ENCODE measurements at places on chromosomes 2 and 18.

DNA sequence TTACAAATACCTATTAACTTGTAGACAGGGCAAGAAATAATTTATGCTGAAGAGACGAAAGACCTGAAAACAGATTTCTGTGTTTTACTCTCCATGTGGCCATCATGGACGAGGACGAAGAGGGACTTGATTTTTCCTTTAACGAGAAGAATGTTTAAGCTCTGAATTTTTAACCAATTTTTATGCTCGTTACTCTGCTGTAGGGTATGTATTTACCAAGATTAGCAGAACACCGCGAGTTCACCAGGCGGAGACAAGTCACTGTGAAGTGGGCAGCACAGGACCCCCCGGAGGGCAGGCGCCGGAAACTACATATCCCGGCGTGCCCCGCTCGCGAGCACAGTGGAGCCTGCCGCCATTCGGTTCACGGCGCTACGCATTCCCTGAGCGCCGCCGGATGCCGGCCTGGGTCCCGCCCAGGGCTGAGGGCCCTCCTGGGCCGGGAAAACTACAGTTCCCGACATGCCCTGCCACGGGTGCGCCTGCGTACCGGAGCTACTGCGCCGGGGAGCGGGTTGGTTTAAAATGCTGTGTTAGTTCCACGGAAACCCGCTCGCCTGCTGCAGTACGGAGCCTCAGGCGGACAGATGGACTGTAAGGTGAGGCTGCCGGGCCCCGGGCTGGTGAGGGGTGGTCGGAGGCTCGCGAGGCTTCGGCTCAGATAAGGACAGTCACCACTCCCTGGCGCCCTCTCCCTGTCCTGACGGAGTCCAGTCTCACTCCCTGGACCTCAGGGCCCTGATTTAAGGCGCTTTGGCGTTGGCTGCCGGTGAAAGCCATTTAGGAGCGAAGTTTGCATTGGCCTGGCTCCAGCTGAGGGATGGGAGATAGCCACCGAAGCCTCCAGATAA lies at the start of gene CCDC150:
CCDC150 (plus strand) TSS at position 536 of the 851 bp plus-strand sequence; CDS start at position 588, 52 bp downstream.
- peaks cover 13% of the 10 kb centered on the region for H3K4me1 ChIP-seq
- peak within 1 kb of the TSS; percentile 92 for H3K4me3 ChIP-seq
- DNase-seq: peak; percentile 95
- peak within 1 kb of the TSS; percentile 94 for H3K27ac ChIP-seq
- H3K36me3 ChIP-seq: no peaks in the 10 kb centered on the region

DNA sequence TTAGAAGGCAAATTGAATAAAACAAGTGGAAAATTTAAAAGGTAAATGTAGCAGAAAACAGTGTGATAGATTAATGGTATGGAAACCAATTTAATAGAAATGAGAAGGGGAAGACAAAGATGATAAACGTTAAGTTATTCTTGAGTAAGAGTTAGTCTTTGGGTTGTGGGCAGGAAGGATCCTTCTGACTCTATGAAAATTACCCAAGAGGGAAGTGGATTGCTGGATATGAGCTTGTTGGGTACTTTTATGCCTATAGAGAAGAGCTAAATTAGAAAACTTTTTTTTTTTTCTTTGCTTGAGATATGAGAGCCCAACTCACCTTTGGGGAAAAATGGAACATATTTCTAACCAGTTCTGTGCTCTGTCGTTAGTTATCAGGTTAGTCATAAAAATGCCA lies 144.0 kb downstream of the LDLRAD4 start:
- H3K36me3 ChIP-seq: no peaks in the 10 kb centered on the region
- no peak overlapping the region for H3K27ac ChIP-seq
- no peaks in the 10 kb centered on the region for H3K27me3 ChIP-seq

DNA sequence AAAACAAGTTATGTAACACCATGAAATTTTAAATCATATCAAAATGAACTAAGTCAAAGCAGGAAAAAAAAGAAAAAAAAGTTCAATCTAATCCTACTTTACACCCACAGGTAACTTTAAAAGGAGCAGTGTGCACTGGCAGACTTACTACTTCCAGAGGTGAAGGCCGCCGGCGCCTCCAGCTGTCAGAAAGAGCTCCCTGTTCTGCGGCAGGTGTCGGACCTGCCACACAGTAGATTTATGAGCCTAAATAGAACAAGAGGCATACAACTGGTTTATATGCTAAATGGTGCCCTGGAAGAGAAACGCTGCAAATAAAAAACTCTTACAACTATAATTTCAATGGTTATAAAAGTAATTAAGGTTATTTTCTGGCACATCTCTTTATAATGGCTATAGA lies 23.1 kb upstream of the PNO1 start:
- H3K36me3 ChIP-seq: peaks cover 24% of the 10 kb centered on the region
- H3K4me3 ChIP-seq: no peak overlapping the region
- H3K27me3 ChIP-seq: no peaks in the 10 kb centered on the region
- DNase-seq: no peak
- no peak overlapping the region for H3K27ac ChIP-seq
- H3K4me1 ChIP-seq: no peaks in the 10 kb centered on the region

DNA sequence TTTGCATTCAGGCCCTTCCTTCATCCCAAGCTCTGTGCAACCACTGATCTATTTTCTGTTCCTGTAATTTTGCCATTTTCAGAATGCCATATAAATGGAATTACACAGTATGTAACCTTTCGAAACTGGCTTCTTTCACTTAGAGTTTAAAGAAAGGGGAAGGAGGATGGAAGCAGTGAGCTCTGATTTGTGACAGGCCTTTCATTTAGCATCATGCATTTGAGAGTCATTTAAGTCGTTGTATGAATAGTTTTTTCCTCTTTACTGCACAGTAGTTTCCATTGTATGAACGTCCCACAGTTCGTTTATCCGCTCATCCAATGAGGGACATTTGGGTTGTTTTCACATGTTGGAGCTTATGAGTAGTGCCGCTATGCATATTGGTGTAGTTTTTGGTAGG lies 67.0 kb downstream of the LBH start:
- no peak overlapping the region for H3K4me3 ChIP-seq
- DNase-seq: no peak
- H3K27me3 ChIP-seq: no peaks in the 10 kb centered on the region
- H3K36me3 ChIP-seq: no peaks in the 10 kb centered on the region
- no peak overlapping the region for H3K27ac ChIP-seq

DNA sequence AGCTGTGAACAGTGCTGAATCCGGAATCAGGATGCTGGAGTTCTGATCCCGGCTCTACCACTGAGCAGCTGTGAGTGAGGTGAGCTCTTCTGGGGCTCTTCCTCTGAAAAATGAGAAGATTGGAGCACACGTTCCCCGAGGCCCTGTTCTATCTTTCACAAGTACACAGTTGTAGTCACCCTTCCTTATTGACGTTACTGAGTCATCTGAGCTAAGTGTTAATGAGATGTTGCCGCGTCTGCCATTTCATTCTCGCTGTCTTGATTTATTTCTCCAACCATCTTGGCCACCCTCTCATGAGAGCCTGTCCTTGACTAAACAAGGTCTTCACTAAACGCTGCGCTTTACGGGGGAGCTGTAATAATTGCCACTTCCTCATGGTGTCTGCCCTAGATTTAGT lies 31.9 kb upstream of the EFR3B start:
- no peak overlapping the region for H3K4me3 ChIP-seq
- no peaks in the 10 kb centered on the region for H3K36me3 ChIP-seq
- DNase-seq: no peak

DNA sequence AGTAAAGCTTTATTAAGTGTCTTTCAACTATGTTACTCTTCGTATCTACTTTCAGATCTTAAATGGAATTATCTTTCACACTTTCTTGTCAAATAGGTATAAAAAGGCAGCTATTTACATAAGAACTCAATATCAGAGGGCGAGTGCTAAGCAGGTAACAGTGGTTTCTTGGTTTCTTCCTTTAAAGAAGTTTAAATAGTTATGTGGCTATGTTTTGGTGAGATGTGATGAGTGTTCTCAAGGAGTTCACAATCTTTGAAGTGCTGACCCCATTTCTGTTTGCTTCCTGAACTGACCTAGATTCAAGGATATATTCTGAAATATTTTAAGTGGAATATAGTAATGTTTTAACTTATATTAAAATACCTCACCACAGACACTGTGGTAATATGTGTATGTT lies 161.9 kb downstream of the DPP4 start:
- no peaks in the 10 kb centered on the region for H3K4me1 ChIP-seq
- H3K4me3 ChIP-seq: no peak overlapping the region
- H3K27me3 ChIP-seq: peaks cover 16% of the 10 kb centered on the region
- no peaks in the 10 kb centered on the region for H3K36me3 ChIP-seq
- no peak overlapping the region for H3K27ac ChIP-seq

DNA sequence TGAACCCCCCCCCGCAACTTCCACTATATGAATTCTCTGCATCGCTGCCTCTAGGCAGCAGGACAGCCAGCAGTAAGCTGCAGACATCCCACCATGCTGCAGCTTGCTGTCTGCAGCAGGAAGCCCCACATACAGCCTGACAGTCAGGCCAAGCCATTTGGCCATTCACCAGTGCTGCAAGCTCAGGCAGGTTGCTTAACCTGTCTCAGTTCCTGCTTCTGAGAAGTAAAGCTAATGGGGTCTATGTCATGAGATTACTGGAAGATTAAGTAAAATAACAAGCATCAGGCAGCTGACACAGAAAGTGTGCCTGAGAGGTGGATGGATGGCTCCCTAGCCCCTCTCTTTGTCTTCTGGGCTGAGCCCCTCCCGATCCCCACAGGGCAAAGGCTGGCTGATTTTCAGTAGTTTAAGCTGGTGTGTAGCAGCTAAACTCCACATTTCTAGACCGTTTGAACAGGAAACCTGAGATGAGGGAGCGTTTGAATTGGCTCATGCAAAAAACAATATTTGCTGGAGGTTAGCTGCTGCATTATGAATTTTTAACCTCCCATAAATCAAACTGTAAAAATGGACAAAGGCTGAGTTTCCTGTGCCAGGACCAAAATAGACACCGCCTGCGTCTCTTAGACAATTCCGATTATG lies 193.8 kb upstream of the ARL4C start:
- peaks cover 47% of the 10 kb centered on the region for H3K27me3 ChIP-seq
- peaks cover 3% of the 10 kb centered on the region for H3K36me3 ChIP-seq
- peak overlapping the region; percentile 75 for H3K27ac ChIP-seq
- peaks cover 49% of the 10 kb centered on the region for H3K4me1 ChIP-seq
- H3K4me3 ChIP-seq: no peak overlapping the region

DNA sequence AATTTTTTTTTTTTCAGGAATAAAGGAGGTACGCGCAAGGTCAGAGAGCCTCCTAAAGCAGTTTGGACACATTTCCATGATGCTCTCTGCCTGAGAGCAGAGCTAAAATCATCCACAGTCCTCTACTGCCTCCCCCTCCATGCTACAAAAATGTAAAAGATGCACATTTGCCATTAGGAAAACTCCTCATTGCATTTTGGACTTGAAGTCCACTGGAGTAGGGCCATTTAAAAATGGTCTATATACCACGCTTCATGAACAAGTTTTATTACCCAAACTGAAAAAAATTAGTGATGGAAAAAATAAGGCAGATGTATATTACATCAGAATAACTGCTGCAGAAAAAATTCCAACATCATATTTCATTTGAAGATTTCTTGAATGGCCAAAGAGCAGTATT lies 256.0 kb downstream of the AFF3 start:
- no peak overlapping the region for H3K27ac ChIP-seq
- no peak for DNase-seq
- no peaks in the 10 kb centered on the region for H3K27me3 ChIP-seq

DNA sequence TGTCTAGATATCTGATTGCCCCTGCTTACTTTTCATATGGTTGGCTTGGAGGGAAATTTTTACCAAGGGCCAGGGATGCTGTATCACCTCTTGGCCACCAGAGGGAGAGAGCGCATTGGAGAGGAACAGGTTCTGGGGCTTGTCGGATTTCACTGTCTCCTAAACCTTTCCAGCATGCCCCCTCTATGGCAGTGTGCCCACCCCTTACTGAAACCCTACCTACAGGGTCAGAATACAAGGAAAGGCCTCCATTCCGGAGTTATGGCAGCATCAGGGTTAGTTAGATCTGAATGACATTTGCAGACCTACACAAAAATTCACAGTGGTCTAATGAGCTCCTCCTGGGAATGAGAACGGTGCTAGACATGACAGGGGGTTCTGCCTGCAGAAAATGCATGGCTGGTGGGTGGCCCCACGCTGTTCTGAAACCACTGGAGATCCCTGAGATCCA lies 5.8 kb downstream of the SLC14A2 start:
- H3K27me3 ChIP-seq: peaks cover 5% of the 10 kb centered on the region
- no peak overlapping the region for H3K4me3 ChIP-seq
- H3K27ac ChIP-seq: no peak overlapping the region

- H3K36me3 ChIP-seq: no peaks in the 10 kb centered on the region
- peaks cover 59% of the 10 kb centered on the region for H3K27me3 ChIP-seq
- peak overlapping the region; percentile 77 for H3K4me3 ChIP-seq
- H3K27ac ChIP-seq: peak overlapping the region; percentile 80
- H3K4me1 ChIP-seq: peaks cover 37% of the 10 kb centered on the region
Observed at GRCh38 chr2:174325373-174326160, 9.2 kb upstream of the SP9 start.

DNA sequence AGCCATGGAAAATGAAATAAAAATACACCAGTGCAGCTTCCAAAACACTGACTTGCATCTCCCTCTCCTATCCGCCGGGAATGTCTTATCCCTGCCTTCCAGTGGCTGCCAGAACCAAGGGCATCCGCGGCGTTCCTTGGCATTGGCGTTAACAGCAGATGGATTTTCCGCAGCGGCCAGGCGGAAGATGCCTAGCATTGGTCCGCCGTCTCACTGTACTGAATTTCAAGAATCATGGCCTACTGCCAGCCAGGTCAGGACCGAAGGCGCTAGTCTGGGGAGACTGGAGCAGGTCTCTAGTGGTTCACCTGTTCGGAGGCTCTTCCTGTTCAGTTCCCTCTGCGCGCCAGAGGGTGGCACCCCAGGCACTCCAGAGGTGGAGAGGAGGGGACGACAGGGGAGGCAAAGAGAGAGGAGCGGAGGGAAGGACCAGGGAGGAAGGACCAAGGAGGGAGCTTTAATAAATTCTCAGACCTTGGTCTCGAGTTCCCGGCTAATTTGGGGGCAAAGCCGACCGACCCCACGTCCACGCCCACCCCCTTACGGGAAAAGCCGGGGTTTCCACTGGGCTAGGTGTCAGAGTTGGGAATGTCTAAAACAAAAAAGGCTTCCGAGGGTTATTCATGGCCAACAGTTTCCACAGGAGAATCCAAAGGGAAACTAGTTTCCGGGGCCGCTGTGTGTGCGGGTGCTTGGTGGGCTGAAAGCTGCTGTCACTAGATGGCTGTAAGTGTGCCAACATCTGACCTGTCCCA lies 3.7 kb upstream of the BCL2L11 start:
- H3K4me3 ChIP-seq: peak overlapping the region; percentile 71
- no peak overlapping the region for H3K27ac ChIP-seq
- DNase-seq: peak; percentile 42
- H3K4me1 ChIP-seq: peaks cover 31% of the 10 kb centered on the region
- H3K36me3 ChIP-seq: no peaks in the 10 kb centered on the region
- peaks cover 49% of the 10 kb centered on the region for H3K27me3 ChIP-seq

- no peak for DNase-seq
- peaks cover 8% of the 10 kb centered on the region for H3K27me3 ChIP-seq
- H3K27ac ChIP-seq: no peak overlapping the region
- no peaks in the 10 kb centered on the region for H3K36me3 ChIP-seq
- no peak overlapping the region for H3K4me3 ChIP-seq
Observed at GRCh38 chr2:208182835-208183234, 7.0 kb downstream of the C2orf80 start.

DNA sequence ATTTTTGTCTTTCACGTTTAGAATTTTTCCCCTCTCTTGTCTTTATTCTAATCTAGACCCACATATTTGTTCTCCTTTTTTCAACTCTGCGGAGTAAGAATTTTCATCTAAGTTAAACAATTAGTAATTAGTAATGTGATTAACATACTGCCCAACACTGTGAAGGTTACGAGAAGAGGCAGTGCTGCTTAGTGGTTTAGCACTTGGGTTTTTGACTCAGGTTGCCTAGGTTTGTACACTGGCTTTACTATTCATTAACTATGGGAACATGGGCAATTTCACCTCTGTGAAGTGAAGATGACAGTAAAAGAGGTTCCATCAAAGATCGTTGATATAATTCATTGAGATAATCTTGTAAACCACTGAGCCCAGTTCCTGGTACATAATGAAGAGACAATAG lies 82.2 kb upstream of the PNPT1 start:
- no peaks in the 10 kb centered on the region for H3K27me3 ChIP-seq
- H3K27ac ChIP-seq: no peak overlapping the region
- H3K4me3 ChIP-seq: no peak overlapping the region
- H3K4me1 ChIP-seq: peaks cover 17% of the 10 kb centered on the region
- H3K36me3 ChIP-seq: peaks cover 4% of the 10 kb centered on the region
